Gastrocnemius medialis (tissue), 4 donors: ENCODE measurements at places on chromosomes 5 and 9.

GRCh38 chr9:128244837-128245231 is 31.0 kb downstream of the GOLGA2 start:
- peak; percentile 64 for DNase-seq

DNA sequence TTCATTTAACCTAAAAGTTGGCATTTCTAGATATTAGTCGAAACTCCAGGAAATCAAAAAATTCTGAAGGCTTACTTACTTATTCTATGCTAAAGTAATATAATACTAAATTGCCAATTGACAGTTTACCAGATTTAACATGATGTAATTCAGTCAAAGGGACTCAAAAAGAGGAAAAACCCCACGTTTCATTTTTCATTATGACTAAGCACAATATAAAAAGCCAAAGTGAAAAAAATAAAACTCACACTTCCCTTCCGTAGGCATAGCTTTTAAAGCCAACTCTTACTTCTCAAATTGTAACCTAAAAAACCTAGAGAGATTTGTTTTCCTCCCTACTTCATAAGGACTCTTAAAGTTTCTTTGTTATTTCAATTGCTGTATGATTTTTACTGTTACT is 146.6 kb downstream of the RAPGEF6 start:
- no peak for DNase-seq

GRCh38 chr9:272251-273213 is 57.9 kb downstream of the DOCK8 start:
- DNase-seq, result no peak

- DNase-seq, result no peak
Observed at GRCh38 chr9:89139455-89139854, 39.2 kb downstream of the SHC3 start.

DNA sequence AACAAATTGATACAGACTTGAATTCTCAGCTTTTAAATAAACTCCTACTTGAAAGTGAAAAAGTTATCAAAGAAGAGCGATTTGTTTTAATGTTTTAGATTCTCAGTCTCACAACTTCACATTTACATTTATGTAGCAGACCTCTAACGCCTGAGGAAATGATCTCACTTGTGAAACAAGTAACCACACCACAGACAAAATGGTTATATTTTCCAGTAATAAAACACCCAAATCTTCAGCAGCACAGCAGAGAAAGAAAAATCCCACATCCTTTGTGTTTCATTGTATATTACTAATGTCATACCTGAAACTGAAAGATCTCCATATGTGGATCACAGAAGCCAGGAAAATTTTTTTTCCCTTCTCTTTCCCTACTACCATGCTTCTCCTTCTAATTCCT is 29.8 kb upstream of the GZMA start:
- no peak for DNase-seq

DNA sequence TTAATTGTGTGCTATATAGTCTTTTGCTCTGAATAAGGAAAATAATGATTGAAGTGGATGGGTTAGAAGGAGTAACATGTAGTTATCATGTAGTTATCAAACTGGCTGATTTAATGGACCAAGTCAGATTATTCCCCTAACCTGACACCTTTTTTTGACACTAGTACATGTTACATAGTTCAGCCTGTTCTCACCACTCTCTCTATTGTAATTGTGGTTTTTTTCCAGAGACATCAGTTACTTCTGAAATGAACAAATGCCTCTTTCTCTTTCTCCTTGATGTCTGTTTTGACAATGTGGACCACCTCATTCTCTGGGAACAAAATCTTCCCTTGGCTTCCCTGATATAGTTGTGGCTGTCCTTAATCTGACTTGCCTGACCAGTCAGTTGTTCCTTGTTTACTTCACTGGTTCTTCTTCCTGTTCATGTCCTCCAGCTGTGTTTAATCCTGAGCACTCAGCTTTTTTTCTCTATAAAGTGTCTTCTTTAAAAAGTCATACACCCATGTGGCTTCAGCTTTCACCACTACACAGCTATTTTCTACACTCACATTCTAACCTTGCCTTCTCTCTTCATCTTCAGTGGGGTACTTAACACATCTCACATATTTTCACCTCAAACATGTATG is 243.4 kb downstream of the ARRDC3 start:
- DNase-seq, result no peak

- DNase-seq, result no peak
Observed at GRCh38 chr5:9239071-9239470, 306.8 kb downstream of the SEMA5A start.

DNA sequence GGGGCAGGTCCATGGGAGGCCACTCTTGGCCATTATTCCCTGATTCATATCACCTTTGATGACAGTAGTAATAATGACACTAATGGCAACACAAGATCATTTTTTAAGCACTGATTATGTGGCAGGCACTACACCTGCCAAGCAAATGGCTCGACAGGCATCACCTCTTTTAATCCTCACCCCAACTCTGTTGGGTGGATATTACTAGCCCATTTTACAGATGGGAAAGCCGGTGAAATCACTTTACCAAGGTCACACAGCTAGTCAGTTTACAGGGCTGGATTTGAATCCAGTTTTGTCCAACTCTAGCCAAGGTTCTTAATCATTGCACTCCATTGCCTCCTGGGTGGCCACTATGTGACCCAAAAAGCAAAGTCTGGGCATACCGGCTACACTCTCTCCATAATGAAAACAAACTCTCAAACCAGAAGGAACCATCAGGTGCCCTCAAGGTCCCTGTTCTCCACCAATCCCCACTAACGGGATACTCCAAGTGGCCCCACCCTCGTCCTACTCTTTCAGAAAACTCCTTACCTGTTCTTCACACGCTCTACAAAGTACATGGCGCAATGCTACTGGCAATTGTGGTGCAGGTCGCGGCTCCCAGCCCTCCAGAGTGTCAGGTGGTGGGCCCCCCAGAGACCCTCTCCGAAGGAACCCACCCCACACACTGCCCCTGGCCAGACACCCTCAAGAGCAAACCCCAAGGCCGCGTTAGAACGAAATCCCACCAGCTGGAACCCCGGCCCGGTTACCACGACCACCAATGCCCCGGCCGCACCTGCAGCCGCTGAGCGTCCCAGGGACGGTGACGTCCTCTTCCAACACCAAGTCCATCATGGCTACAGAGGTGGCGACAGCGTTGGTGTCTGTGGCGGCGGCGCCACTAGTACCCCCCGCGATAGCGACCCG is 572 bp downstream of the CDK5RAP2 start:
- no peak for DNase-seq

DNA sequence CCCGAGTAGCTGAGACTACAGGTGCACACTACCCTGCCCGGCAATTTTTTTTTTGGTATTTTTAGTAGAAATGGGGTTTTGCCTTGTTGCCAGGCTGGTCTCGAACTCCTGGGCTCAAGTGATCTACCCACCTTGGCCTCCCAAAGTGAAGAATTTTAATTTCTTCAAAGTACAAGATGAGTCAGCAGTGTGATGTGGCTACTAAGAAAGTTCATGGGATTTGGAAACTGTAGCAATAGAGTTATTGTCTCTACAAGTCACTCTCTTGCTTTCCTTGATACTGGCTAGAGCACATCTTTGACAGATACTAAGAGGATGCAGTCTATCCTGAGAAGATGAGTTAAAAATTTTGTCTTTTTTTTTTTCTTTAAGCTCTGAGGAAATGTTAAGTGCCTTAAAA is 1.6 kb downstream of the CREB3 start:
- no peak for DNase-seq

DNA sequence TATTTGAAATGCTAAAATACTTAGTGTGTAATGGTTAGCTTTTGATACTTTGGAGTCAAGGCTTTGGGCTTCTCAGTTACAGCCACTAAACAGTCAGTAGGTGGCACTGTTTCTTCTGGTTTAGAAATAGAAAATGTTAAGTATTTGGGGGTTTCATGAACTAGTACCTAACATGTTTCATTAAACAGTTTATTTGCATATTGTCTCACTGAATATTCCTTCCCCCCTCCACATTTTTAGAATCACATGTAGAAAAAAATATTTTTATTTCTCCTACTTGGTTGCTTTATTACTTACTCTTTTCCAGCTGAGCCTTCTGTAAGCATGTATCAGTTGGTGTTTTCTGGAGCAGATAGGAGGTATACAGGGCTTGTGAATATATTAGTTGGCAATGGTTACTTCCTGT is 48.0 kb downstream of the IPO11 start:
- no peak for DNase-seq

DNA sequence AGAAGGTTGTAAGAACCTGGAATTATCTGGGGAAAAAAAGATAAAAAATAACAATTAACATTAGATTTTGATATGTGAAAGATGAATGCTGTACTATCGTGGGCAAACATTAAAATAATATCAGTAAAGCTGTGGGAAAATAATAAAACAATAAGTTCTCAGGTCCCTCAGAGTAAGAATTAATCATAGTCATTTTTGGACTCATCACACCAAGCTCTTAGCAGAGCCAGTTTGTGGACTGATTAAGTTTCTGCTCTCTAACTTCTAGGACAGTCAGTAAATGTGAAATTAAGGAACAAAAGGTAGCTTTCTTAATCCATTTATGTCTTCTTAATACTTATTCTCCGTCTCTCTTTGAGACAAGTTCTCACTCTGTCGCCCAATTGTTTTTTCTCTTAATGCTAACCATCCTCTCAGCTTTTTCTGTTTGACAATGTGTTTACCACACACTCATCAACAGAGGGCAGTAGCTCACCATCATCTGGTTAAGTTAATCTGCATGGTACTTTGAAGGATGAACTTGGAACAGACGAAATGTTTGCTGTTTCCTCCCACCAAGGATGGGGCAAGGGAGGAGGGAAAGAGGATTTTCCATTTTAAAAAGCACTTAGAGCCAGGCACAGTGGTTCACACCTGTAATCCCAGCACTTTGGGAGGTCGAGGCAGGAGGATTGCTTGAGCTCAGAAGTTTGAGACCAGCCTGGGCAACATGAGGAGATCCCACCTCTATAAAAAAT is 5.3 kb upstream of the ACO1 start:
- no peak for DNase-seq

- DNase-seq, result no peak
Observed at GRCh38 chr9:89382026-89382986, 64.0 kb downstream of the SECISBP2 start.

DNA sequence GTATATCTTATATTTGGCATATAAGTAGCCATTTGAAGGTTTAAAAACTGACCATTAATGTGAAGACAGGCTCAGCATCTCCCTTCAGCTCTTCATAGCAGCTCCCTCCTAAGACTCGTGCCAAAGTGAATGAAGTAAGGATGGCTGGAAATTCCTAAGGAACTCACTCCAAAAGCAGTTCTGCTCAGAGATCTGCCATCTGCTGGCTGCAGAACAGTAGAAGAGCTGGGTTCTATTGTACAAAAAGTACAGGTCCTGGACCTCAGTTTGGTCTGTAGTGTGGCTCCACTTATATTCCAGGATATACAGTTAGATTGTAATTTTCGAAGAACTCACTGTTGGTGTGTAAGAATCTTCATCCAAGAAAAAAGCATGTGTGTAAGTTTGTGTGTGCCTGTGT is 104.9 kb upstream of the RUSC2 start:
- no peak for DNase-seq

- no peak for DNase-seq
Observed at GRCh38 chr5:32932241-32932935, 221.3 kb downstream of the NPR3 start.

DNA sequence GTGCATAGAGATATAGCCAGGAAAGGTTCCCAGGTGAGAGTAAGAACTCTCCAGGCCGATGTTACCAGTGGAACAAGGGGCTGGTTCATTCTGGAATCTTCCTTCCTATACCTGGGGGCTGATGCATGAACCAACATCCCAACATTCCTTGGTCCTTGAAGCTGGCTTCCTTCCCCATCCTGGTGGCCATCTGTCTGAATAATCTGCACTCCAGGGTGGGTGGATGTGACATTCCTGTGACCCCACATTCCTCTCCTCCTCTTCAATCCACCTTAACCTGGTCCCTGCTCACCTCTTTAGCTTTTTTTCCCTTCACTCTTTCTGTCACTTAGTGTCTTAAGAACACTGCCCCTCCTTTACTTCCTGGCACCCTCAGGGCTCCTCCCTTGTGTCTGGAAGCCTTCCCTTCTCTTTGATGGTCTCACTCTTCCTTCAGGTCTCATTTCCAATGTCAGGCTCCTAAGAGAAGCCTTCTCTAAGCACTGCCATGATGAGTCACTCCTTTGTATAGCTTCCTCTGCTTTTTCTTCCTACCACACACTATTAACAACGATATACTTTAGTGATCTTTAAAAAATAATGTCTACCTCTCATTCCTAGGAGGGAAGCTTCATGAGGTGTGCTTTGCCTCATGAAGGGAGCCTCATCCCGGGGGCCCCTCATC is 80.3 kb downstream of the BOD1 start:
- DNase-seq, result no peak

DNA sequence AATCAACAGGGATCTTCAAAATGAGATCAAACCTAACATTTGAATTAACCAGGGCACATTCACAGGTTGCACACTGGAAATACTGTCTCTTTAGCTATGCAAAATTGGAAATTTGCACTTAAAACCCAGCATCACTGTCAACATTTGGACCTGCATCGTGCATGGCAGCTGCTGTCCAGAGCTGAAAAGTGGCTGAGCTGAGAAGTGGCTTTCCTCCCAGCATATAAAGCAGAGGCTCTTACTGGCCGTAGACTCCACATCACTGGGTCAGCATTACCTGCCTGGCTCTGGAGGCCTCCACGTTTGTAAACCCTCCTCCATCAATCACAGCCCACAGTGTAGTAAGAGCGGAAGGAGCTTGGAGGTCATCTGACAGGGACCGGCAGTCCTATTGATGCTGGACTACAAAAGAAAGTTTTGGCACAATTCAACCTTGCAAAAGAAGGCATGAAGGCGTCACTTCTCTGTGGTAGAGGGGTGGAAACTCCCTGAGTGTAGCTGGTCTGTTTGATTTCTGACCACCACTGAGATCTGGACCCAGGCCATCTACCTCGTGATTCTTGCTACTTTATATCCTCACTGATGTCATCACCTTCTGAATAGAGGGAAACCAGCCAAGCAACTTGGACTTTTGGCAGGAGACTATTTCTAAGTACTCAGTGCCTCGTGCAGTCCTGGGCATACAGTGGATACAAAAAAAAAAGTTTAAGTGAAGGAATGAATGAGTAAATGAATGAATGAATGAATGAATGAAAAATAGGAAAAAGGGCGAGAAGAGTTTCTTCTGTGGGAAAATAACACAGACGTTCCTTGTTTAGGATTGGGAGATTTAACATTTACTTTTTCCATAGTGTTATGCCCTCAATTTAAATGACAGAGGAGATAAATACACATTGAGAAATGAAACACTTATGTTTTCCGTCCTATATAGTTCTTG is 14.8 kb downstream of the RASEF start:
- no peak for DNase-seq

- DNase-seq, result no peak
Observed at GRCh38 chr9:101527066-101527465, 6.6 kb upstream of the RNF20 start.

DNA sequence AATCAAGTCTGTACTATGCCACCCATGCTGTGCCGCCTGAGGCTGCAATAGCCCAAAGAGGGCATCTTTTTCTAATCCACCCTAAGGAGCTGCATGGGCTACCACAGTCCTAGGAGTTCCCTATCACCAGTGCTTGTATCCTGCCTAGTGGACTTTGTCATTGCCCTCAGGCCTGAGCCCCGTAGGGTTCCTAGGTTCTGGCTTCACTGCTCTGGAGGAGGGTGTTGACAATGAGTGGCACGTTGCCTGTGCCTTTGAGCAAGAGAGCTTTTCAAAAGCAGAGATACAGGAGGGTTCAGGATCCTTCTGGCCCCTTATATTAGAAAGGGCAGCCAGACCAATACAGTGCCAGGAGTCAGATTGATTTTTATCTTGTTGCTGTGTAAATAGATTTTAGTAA is 93.0 kb downstream of the PRDM6 start:
- no peak for DNase-seq
